Ovary (tissue), 10 donors: ENCODE measurements at places on chromosomes 2 and 18. TPM values are rescaled to one million over a fixed set of nuclear protein-coding genes. Genes with fewer than 3 reads are reported as not detected.
A peak's percentile ranks its signal among the peaks of the same experiment; 100 is the strongest.

GRCh38 chr18:74116633-74117554, 30.7 kb downstream of the FBXO15 start:
- DNase-seq = no peak

- DNase-seq = no peak
Measured at GRCh38 chr2:113266431-113266830, 12.3 kb downstream of the PAX8 start.

DNA sequence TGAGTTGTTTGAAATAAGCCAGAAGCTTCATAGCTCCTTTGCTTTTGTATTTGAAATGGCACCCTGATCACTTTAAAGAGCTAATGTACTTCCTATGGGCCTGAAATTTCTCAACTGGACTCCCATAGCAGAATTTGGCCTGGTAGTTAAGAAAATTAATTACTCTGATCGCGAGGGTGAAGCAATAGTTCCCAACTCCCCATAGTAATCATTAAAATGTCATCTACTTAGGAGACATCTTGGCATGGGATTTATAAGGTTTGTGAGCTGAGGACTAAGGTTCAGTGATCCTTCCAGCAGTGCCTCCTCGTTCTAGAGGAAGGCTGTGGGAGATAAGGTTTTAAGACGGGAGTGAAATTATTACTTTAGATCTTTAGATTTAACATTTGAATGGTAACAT, 581.0 kb downstream of the ARHGAP15 start:
- DNase-seq = no peak

- DNase-seq = no peak
Measured at GRCh38 chr2:111944531-111945210, 46.3 kb downstream of the MERTK start.

- DNase-seq = no peak
Measured at GRCh38 chr2:16321872-16322271, 343.8 kb downstream of the CYRIA start.

GRCh38 chr18:29361843-29362242, 1184.9 kb upstream of the CDH2 start:
- DNase-seq = no peak

DNA sequence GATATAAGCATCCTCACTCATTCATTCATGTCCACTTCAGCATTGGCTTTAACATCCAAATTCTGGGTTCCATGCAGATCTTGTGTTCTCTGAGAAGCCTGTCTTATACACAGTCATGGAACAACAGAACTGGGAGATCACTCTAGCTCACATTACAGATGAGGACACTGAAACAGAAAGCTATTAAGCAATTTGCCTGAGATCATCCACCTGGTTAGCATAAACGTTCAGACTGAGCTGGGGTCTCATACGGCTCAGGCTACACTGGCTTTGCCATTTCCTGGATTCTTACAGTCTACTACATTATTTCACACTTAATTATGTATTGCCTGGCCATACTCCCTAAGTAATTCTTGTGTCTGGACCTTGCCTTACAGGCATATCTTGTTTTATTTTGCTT, 169.4 kb upstream of the FANCL start:
- DNase-seq = no peak

DNA sequence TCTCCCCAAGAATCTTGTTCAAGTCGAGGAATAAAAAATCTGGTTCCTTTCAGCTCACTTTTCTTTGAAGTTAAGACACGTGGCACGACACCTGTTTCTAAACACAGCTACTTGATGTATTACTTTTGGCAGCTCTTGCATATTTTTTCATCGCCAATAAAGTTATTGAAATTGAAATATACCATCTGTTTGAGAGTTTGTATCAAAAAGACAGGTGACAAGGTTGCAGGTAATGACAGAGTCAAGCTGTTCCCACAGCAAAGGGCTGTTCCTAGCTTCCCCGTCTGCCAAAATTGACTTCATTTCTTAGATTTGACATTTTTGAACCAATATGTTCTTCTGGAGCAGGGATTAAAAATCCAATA, 5.5 kb upstream of the GPR45 start:
- no peak for DNase-seq

DNA sequence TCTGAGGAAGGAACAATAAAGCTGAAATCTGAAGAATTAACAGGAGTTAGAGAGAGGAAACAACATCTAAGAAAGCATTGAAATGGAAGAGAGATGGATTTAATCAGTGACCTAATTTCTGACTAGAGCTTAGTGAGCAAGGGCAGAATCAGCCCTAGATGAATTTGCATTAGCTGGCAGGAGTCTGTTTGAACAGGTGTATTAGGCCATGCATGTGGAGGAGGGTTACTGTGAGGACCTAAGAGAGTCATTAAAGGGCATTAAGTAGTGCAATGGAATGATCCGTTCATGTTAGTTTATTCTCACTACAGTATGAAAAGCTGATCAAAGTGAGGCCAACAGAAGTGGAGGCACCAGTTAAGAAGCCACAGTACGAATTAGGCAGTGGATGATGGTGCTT, 285.3 kb downstream of the GRB14 start:
- DNase-seq = no peak

- no peak for DNase-seq
Measured at GRCh38 chr2:220033546-220033945, 406.1 kb downstream of the SLC4A3 start.

- no peak for DNase-seq
Measured at GRCh38 chr2:67408346-67408745, 11.2 kb downstream of the ETAA1 start.

Gene ERICH2
- 2.4 TPM for polyA plus RNA-seq

Gene LDAH
- 21.0 TPM for polyA plus RNA-seq

DNA sequence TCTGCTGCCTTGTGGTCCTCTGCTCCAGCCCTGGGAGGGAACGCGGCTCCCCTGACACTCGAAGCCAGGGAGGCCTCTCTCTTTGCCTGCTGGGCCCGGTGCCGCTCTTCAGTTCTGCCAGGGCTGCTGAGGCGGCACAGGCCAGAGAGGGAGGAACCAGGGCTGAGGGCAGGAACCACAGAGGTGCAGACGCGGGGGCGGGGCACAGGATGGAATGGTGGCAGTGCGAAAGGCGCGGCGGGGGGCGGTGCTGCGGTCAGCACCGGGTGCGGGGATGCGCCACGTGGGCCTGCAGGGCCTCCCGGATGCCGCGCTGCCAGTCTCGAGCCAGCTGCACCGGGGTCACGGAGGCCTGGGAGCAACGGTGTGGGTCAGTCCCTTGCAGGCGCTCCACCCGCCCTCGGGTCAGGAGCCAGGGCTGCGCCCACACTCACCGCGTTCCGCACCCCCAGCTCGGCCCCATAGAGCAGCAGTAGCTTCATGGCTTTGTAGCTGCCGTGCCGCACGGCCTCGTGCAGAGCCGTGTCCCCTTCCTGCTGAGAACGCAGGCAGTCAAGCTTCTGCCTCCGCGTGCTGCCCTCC, 4.4 kb downstream of the ANKRD23 start:
- peak; percentile 70 for DNase-seq

Gene TMEM127
- 32.7 TPM for polyA plus RNA-seq

Gene PNPT1
- 10.7 TPM for polyA plus RNA-seq

- no peak for DNase-seq
Measured at GRCh38 chr2:235345745-235346144, 148.1 kb upstream of the AGAP1 start.

DNA sequence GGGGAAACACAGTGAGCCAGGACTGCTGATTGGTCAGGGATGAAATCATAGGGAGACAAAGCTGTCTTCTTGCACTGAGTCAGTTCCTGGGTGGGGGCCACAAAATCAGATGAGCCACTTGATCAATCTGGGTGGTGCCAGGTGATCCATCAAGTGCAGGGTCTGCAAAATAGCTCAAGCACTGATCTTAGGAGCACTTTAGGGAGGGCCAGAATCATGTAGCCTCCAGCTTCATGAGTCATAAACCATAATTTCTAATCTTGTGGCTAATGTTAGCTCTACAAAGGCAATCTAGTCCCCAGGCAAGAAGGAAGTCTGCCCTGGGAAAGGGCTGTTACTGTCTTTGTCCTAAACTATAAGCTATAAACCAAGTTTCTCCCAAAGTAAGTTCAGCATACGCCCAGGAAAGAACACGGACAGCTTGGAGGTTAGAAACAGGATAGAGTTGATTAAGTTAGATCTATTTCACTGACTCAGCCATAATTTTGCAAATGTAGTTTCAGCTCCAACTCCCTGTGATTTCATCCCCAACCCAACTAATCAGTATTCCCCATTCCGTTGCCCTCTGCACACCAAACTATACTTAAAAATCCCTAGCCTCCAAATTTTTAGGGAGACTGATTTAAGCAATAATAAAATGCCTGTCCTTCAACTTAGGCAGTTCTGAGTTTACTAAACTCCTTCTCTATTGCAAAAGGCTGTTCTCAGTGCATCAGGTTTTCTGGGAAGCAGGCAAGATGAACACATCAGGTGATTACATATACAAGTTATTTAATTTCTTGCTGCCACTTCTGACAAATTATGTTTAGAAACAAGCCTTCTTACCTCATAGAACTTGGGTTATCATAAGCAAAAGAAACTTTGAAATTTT, 226.9 kb upstream of the SPOPL start:
- DNase-seq = no peak

Gene STRADB
- polyA plus RNA-seq = 33.3 TPM

Gene LRRC30
- polyA plus RNA-seq = not detected
